ENCODE measurements at places on chromosomes 3 and 15. TPM values are rescaled to one million over a fixed set of nuclear protein-coding genes. Genes with fewer than 3 reads are reported as not detected.
A peak's percentile ranks its signal among the peaks of the same experiment; 100 is the strongest.

The FSIP1 gene
- 1.0 TPM for total RNA-seq

The ABI3BP gene
- 23.4 TPM for total RNA-seq

The CTXN2 gene
- total RNA-seq, result not detected

The COL8A1 gene
- 12.0 TPM for total RNA-seq

The GAP43 gene
- total RNA-seq, result 0.25 TPM

The SLC51A gene
- not detected for total RNA-seq

The SIAH2 gene
- total RNA-seq, result 23.2 TPM

The STAB1 gene
- total RNA-seq, result 69.7 TPM

The OIP5 gene
- not detected for total RNA-seq

The GPR171 gene
- total RNA-seq, result 0.15 TPM

The STX19 gene
- not detected for total RNA-seq

The CEMIP gene
- not detected for total RNA-seq

The TMCO5A gene
- total RNA-seq, result not detected

The GPR27 gene
- 4.4 TPM for total RNA-seq

DNA sequence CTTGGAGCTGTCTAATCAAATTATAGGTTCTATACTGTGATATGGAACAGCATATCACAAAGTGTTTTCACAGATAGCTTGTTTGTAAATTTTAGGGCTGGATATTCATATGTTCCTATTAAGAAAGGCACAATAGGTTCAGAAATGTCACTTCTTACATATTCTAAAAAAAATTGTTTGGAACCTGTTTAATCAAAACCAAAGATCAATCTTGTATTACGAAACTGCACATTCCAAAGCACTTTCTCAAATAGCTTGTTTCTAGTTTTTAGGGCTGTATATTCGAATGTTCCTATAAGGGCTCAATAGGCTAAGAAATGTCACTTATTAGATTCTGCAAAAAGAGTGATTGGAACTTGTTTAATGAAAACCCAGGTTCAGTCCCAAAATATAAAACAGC lies 67.4 kb upstream of the OSBPL11 start:
- DNase-seq, result no peak

GRCh38 chr15:30056166-30056565 lies 26.6 kb upstream of the GOLGA8J start:
- DNase-seq, result no peak

GRCh38 chr3:187919544-187919943 lies 174.3 kb upstream of the BCL6 start:
- no peak for DNase-seq

- DNase-seq, result no peak
Observed at GRCh38 chr15:87563869-87564268, 692.7 kb downstream of the NTRK3 start.

DNA sequence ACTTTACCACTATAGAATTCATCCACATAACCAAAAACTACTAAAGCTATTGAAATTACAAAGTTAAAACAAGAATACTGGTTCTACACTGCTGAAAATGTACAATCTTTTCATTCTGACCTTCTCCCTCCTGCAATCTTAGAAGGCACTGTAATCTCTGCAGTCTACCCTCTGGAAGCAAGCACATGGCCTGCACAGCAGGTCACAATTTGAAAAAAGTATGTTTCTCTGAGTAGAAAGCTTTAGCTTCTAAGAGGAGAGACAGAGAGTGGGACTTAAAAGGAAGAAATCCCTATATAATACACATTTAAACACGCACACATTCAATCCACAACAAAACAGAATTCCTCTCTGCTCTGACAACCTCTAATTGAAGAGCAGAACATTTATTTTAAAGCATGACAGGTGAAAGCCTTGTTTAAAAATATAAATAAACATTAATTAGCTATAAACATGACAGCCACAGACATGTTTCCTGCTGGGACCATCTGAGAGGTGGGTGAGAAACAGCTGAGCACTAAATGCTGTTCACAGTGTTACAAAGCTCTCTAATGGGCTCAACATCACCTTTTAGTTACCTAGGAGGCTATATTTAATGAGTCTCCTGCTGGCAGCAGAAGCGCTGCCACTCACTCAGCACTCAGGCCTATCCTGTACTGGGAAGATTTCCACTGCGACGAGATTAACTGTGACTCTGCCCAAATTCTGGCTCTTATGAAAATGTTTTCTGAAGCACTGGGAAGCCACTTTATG lies 447.4 kb downstream of the AGBL1 start:
- DNase-seq, result no peak

DNA sequence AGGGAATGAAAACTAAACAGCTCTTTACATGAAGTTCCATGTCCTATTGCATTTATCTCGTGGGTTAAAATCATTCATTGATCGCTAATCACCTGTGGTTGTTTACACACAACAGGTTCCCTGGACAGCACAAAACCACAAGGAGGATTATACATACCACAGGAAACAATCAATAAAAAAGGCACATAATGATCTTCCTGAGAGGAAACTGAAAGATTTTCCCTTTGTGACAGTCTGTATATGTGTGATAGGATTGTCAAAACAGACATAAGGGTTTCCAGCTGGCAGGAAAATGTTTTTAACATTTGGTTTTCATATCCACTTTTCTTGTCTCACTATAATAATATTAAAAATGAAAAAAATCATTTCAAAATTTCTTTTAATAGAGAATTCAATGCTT lies 541.8 kb downstream of the NLGN1 start:
- DNase-seq, result no peak

GRCh38 chr3:45958321-45958791 lies 15.1 kb downstream of the CXCR6 start:
- DNase-seq, result peak; percentile 43

GRCh38 chr3:42805141-42805821 lies 991 bp upstream of the HIGD1A start:
- peak; percentile 48 for DNase-seq

DNA sequence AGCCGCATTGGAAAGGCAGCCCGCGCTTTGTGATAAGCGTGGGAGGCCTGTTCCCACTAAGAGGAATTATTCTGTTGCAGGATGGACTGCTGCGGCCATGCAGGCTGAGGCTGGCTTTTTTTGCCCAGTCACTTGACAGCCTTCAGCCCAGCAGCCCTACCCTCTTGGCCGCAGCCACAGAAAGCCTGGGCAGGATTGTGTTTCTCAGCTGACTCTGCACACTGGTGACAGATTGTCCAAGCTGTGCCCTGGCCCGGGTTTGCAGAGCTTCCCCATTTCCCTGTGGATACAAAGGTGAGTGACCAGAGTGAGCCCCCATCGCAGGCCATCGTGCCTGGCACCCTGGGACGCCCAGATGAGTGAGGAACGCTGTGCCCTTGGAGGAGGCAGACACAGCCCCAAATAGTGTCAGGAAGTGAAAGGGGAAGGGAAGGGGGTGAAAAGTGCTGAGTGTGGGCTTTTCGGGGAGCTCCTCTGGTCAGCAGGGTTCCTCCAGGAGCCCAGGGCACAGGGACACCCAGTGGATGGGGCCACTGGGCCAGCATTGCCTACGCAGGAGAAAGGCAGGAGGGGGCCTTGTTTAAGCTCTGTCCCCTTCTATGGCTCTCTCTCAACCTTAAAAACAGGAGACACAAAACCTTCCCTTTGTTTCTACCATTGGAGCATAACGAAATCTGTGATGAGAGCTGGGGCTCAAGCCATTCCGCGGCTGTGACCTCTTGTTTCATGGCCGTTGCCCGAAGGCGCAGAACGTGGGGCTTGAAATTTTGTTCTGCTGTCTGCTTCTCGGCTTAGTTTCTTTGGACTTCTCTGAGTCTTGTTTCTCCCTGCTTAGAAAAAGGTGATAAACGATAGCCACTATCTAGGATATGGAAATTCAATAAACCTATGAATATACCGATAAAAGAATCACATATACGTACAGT lies 91.5 kb upstream of the MEF2A start:
- peak; percentile 82 for DNase-seq

DNA sequence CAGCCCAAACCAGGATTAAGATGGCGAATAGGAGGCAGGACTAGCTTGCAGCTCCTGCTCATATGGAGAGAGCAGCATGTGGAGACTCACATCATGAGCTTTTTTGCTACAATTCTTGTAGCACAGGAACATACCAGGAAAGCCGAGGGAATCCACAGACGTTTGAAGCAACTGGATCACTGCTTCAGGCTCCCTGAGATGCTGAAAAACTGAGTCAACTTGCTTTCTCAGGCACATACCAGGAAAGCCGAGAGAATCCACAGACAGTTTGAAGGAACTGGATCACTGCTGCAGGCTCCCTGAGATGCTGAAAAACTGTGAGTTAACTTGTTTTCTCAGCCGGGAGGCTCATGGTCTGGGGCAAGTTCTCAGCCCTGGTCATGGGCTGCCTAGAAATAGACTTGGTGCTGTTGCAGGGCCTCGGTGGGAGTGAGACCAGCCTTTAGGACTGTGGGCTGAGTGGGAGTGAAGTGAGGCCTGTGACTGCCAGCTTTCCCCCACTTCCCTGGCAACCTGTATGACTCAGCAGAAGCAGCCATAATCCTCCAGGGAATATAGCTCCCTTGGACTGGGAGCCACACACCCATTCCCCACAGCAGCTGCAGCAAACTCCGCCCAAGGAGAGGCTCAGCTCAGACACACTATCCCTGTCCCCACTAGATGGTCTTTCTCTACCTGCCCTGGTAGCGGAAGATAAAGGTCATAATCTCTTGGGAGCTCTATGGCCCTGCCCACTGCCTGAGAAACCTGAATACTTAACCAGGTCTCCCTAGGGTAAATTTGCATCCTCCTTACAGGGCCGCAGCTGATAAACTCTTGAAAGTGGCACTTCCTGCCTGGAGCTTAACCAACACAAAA lies 51.9 kb upstream of the PFN2 start:
- no peak for DNase-seq

GRCh38 chr15:33656168-33656567 lies 312.1 kb upstream of the CHRM5 start:
- no peak for DNase-seq

GRCh38 chr3:38613426-38613825 lies 36.1 kb downstream of the SCN5A start:
- no peak for DNase-seq

DNA sequence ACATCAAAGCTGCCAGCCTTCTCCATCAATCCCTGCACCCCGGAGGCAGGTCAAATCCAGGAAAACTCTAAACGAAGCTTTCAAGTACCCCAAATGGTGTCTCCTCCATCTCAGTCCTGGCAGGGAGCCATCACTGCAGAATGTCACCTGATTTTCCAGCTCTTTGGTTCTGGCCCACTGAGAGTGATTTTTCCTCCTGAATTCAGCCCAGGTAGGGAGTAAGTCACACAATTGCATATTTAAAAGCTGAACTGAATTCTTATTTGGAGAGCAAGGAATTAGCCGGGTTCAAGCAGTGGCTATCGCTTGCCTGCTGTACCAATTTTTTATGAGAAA lies 5.3 kb downstream of the RFTN1 start:
- no peak for DNase-seq

DNA sequence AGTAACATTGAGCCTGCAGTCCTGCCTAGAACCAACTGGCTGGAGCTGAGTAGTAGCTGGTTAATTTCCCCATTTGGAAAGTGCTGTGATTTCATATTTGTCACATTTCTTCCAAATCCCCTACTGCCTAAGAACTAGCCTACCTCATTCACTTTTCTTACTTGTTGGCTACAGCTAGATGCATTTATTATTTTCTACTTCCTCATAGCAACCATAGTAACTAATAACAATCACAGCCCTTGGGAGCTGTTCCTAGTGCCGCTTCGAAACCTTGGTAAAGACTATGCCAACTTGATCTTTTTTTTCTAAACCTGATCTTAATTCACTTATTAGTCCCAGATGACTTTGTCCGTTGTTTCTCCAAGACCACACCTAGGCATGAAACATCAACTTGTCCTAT lies 240.3 kb downstream of the FGF12 start:
- DNase-seq, result no peak

DNA sequence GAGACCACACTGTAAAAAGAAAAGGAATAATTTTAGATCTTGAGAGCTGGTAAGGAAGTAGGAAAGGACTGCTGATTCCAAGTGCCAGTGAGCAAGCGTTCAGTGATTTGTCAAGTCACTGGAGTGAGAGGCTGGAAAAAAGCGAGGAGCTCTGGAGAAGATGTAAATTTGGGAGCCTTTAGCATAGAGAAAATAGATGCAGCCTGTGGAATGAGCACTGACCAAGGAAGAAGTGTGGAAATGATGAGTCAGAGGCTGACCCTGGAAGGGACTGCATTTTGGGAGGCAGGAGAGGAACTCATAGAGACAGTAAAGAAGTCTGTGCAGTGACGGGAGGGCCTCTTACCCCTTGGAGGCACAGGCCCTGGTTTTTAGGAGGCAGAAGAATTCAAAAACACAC lies 17.1 kb upstream of the ABTB1 start:
- no peak for DNase-seq

DNA sequence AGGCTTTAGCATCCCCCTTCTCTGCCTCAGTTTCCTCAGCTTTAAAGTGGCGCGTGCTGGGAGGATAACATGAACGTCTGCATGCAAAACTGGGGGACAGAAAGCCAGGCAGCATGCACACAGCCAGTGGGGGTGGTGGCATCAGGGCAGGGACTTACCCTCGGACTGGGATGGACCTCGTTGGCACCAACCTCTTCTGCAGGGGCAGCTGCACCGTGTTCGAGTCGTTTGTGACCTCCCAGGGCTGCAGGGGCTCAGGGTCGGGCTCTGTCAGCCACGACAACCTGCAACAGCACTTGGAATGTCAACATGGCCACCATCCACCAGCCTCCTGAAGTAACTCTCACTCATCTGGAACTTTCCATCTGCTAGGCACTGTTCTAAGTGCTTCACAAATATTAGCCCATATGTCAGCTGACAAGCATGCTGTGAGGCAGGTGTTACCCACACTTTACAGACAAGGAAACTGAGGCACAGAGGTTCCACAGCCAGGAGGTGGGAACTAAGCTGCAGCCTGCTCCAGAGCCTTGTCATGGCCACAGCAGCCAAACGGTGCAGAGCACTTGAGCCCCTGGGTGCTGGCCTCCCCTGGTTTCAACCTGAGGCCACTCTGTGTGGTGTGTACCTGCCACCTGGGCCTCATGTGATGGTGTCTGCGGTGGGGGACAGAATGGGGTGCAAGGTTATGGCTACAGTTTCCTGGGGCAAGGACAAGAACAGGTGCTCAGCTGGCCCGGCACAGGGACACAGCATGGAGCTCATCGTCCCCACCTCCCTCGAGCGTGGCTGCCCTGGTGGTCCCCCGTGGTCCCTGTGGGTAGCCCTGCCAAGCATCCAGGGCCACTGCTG lies 6.7 kb downstream of the C3orf22 start:
- DNase-seq, result no peak

GRCh38 chr3:169998668-169999131 lies 32.1 kb downstream of the SEC62 start:
- no peak for DNase-seq

Data from left ventricle myocardium superior (tissue), 1 donor.